GM04503 (cell line): ENCODE measurements at places on chromosomes 6 and 20.

GRCh38 chr6:46097366-46097765, 32.4 kb upstream of the ENPP4 start:
- DNase-seq, result no peak

DNA sequence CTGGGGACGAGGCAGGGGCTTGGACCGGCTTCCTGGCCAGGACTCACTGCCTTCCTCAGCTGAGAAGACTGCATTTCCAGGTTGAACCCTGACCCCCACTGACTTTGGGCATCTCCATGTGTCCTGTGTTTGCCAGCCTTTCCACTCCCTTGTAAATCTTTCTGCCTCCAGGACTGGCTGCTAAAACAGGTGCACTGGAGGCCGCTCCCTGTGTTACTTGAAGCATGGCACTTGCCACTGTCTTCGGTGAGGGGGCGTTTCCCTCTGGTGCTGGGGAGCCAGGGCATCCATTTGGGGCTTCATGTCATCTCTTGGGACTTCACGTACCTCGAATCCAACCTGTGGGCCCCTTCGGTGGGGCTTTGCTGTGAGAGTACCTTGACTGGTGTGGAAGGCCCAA, 6.7 kb upstream of the RBM38 start:
- no peak for DNase-seq

GRCh38 chr6:5730585-5731263, 276.0 kb downstream of the NRN1 start:
- DNase-seq, result peak; percentile 72

DNA sequence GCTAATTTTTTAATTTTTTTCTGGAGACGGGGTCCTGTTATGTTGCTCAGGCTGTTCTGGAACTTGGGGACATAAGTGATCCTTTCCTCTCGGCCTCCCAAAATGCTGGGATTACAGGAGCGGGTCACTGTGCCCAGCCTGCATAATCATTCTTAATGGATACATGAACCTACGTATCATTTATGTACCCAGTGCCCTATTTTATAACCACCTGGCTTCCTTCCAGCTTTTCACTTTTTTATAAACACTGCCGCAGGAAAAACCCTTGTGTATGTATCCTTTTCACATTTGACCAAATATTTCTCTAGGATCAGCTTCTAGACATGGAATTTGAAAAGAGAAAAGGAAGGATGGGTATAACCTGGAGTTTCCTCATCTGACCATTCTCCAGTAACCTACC, 85.6 kb upstream of the RIN2 start:
- DNase-seq, result no peak

GRCh38 chr6:40397287-40398033, 189.7 kb downstream of the LRFN2 start:
- no peak for DNase-seq

- no peak for DNase-seq
Measured at GRCh38 chr6:43852350-43852864, 82.4 kb downstream of the VEGFA start.

DNA sequence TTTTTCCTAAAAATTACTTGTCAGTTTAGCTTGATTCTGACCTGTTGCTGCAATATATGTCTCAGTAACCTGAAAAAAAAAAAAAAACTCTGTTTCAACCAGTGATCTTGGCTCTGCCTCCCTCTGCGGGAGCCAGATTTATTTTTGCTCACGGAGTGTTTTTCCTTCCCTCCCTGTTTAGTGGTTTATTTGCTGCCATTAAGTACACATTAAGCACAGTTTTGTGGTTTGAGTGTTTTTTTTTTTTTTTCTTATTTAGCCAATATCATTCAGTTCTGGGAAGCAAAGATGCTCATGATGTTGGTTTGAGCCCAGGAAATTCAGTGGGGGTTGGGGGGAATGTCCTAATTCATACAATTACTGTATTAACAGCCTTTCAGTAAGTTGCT, 110.1 kb upstream of the GPR6 start:
- peak; percentile 6 for DNase-seq

DNA sequence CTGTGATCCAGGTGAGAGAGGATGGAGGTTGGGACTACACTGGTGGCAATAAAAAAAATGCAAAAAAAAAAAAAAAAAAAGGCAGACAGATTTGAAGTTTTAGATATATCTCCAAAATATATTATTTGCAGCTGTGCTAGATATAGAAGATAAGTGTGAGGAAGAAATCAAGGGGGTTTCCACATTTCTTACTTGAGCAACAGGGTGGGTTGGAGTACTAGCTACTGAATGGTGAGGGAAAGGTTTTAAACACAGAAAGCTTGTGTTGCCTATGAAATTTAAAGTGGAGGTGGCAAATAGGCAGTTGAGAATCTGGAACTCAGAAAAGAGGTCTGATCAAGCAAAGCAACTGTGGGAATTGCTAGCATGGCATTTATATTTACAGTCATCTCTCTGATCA, 59.9 kb upstream of the GNRH2 start:
- no peak for DNase-seq

GRCh38 chr6:11398451-11399326, 138.9 kb upstream of the TMEM170B start:
- no peak for DNase-seq

DNA sequence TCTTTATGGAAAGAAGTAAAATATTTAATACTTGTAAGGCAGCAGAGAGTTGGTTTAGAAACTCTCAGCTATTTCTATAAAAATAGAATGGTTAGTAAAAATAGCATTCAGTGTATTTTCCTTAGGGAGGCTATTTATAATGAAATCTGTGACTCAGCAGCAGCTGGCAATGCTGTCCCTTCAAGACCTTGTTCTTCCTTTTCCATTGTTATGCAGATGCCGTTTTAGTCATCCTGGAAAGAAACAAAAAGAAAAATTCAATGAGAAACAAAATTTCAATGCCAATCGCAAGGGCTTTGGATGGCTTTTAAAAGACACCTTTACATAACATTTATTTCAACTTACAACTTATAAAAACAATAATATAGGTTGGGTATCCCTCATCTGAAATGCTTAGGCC, 17.5 kb downstream of the MPC1 start:
- DNase-seq, result peak; percentile 25

DNA sequence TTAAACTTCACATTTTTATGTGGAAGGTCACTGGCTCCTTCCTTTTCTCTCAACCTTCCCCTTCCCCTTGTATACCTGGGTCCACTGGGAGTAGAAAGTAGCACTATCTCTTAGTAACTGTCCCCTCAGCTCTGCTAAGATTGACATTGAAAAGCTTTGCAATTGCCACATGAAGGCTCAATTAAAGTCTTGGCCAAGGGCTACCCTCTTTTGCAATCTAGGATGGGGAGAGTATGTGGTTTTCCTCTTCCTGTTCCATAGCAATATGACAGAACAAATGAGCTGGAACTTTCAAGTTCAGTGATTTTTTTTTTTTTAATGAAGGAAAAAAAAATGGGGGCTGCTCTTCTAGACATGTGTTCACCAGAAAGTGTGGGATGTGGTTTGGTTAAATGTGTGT, 37.1 kb downstream of the PROKR2 start:
- DNase-seq, result no peak

DNA sequence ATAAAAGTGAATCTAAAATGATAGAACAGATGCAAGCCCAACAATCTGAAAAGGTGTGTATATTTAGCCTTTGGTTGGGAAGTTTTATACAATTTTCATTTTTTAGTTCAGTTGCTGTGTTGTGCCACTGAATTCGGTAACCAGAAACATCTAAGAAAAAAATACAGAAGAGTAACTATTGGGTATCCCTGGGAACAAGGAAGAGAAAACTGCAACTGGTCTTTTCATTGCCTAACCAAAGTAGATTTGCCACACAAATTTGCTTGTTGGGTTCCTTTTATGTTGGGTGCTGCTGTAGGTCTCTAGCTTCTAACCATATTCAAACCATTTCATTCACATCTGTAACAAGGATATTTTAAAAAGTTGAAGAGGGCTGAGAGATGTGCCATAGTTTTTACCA, 2.8 kb upstream of the TMEM30A start:
- no peak for DNase-seq

DNA sequence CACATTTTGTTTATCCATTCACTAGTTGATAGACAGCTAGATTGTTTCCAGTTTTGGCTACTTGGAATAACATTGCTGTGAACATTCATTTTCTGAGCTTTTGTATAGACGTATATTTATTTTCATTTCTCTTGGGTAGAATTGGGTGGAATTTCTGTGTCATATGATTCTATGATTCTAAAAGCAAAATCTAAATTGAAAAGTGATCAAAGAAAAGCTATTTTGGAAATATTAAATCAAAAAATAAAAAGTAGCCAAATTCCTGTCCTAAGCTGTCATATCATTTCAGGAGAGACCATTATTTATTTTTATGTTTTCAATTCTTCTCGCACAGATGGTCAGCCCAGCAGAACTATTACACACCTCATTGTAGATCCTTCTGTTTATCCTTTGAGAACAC, 229.2 kb downstream of the COL12A1 start:
- DNase-seq, result no peak

- DNase-seq, result no peak
Measured at GRCh38 chr20:54251096-54251495, 43.2 kb downstream of the PFDN4 start.

DNA sequence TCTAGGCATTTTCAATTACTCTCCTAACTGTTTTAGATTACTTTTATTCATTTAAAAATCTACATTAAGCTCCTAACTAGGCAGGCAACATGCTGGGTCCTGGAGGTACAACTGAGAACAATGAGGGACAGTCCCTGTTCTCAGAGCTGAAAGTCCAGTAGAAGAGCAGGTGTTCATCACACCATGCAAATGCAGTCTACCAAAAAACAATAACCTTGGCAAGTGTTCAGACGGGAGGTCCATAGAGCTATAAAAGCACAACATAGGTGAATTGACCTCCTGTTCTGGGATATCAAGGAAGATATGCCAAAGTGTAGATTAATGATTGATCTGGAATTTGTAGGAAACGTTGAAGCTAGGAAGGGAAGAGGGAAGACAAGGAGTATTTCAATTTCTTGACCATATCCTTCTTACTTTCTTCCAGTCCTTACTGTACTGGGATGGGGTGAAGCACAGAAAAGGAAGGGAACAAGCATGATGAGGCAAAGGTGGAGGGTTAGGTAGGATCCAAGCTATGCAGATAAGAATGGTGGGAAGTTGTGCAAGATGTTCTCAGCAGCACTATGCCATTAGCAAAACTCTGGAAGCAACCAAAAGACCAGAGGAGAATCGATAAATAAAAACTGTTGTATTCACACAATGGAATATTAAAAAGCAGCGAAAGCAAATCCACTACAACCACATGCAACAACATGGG, 485.7 kb upstream of the JARID2 start:
- DNase-seq, result no peak

DNA sequence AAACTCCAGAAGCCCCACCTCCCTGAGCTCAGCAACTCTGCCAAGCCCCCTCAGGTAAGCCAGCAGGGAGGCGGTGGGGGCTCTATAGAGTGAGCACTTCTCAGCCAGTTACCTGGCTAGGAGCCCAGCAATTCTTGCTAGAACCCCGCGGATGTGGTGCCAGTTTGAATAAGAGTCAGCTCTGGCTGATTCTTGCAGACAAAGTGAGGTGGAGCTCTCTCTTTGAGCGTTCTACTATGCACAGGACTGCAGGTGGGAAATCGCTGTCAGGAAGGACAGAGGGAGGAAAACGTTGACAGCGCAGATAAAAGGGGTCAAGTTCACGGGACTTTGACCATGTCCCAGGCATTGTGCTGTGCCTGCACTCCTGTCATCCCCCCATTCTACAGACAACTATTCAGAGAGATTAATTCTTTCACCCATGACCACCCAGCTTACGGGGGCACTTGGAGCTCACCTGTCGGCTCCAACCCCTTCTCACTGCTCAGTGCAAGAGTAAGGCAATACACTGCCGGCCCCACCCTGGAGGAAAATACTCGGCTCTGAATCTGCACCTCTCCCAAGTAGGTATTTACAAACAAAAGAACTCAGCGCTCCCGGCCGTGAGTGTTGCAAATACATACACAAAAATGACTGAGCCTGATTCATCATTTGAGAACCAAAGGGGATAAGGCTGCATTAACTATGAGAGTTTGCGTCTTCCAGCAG, 92.9 kb downstream of the ANKRD60 start:
- no peak for DNase-seq

GRCh38 chr6:109296452-109296851, 85.8 kb downstream of the CD164 start:
- DNase-seq, result no peak

GRCh38 chr6:151096691-151097606, 142.8 kb upstream of the AKAP12 start:
- DNase-seq, result no peak

DNA sequence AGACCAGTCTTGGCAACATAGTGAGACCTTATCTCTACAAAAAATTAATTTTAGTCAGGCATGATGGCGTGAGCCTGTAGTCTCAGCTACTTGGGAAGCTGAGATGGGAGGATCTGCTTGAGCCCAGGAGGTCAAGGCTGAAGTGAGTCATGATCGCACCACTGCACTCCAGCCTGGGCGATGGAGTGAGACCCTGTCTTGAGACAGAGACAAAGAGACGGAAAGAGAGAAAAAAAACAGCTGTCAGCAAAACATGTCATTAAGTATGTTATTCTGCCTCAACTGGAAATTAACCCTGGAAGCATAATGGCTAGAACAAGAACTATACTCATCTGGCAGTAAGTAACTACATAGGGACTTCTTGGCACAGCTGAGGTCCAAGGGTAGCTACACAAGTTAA, 7.2 kb downstream of the MMS22L start:
- no peak for DNase-seq

DNA sequence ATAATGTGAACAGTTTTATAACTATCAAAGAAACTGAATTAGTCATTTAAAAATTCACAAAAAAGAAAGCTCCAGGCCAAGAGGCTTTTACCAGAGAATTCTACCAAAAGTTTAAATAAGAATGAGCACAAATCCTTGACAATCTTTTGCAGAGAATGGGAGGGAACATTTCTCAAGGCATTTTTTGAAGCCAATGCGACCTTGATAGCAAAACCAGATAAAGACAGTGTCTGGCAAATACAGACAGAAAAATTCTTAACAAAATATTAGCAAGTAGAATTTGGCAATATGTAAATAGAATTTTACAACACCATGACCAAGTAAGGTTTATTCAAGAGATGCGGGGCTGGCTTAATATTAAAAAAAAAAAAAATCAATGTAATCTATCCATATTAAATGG, 41.7 kb downstream of the RNF24 start:
- DNase-seq, result no peak
